ENCODE measurements at places on chromosomes 7 and 10. TPM values are rescaled to one million over a fixed set of nuclear protein-coding genes. Genes with fewer than 3 reads are reported as not detected.

GRCh38 chr7:129643550-129644170 is 32.1 kb downstream of the NRF1 start:
- no peak for DNase-seq

GRCh38 chr10:95728526-95728925 is 27.4 kb upstream of the ENTPD1 start:
- DNase-seq: peak; percentile 10

DNA sequence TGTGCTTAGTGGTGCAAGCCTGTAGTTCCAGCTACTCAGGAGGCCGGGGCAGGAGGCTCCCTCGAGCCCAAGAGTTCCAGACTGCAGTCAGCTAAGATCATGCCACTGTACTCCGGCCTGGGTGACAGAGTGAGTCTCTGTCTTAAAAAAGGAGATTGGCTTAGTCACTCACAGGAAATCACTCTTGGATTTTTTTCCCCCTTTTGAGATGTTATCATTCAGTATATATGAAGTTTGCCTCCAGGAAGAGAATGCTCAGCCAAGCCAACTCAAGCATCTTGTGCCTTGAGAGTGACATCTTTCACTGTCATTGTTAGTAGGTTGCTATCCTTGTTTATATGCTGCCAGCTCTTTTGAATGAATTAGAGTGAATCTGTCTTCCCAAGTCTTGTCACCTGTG is 28.0 kb downstream of the NIPSNAP2 start:
- DNase-seq: no peak

GRCh38 chr10:24197263-24197662 is 11.7 kb upstream of the KIAA1217 start:
- no peak for DNase-seq

- DNase-seq: peak; percentile 68
Observed at GRCh38 chr7:98569691-98570337, 47.3 kb upstream of the NPTX2 start.

GRCh38 chr10:76946270-76946669 is 691.3 kb downstream of the KCNMA1 start:
- DNase-seq: no peak

- DNase-seq: no peak
Observed at GRCh38 chr7:77729574-77730348, 33.5 kb downstream of the RSBN1L start.

DNA sequence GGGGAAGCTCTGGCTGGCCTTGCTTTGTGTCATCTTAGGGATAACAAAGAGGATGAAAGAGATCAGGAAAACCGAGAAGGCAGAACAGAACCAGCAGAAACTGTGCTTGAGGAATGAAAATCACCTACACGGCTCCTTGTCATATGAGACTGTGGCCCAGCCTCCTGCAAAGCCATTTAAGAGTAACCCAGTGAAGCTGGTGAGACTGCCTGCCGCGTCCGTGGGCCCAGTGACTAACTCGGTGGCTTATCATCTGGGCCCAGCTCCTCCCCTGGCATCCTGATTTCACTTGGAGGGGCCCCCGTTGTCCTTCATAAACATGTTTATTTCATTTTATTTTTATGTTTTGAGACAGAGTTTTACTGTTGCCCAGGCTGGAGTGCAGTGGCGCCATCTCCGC is 30.7 kb downstream of the HTRA1 start:
- no peak for DNase-seq

DNA sequence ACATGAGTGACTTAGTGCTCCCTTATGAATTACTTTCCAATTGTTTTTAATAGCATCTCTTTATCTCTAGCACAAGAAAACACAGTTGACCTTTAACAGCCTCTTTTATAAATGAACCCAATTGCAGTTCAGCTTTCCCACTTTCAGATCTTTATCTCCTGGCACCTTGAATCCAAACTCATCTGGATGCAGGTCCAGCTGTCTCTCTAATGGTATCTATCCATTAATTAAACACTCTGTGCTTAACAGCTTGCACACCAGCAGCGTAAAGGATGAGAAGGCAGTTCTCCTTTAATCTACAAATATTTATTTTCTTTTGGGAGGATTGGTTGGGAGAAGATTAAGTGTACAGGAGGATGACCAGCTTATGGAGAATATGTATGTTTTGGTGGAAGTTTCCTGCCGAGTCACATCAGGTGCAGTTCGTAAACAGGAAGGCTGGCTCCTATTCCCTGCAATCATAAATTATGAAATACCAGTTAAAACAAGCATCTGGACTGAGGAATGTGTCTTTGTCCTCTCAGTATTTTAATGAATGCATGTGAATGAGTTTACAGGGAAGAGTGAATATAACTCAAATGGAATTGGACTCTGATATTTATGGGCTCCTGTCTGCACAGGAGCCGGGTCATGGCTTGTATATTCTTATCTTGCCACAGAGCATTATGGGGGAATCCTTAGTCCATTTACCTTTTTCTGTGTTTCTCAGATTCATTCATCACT is 232.7 kb downstream of the PHF14 start:
- DNase-seq: no peak

GRCh38 chr10:103188853-103189252 is 4.2 kb downstream of the NT5C2 start:
- DNase-seq: no peak

GRCh38 chr10:132746801-132747625 is 38.9 kb downstream of the NKX6-2 start:
- DNase-seq: no peak

- no peak for DNase-seq
Observed at GRCh38 chr10:30750971-30751677, 121.6 kb upstream of the LYZL2 start.

DNA sequence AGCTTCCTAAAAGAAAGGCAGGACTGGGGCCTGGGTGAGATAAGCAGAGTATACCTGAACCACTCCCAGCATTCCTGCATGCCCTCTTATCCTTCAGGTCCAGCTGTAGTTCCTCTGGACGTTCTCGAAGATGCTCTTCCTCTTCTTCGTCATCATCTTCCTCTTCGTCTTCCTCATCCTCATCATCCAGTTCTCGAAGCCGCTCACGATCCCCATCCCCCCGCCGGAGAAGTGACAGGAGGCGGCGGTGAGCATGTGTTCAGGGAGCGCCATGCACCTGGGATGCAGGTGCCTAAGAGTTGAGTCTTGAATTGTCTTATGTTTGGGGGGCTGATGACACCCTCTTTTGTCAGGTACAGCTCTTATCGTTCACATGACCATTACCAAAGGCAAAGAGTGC is 3.9 kb upstream of the NOLC1 start:
- no peak for DNase-seq

DNA sequence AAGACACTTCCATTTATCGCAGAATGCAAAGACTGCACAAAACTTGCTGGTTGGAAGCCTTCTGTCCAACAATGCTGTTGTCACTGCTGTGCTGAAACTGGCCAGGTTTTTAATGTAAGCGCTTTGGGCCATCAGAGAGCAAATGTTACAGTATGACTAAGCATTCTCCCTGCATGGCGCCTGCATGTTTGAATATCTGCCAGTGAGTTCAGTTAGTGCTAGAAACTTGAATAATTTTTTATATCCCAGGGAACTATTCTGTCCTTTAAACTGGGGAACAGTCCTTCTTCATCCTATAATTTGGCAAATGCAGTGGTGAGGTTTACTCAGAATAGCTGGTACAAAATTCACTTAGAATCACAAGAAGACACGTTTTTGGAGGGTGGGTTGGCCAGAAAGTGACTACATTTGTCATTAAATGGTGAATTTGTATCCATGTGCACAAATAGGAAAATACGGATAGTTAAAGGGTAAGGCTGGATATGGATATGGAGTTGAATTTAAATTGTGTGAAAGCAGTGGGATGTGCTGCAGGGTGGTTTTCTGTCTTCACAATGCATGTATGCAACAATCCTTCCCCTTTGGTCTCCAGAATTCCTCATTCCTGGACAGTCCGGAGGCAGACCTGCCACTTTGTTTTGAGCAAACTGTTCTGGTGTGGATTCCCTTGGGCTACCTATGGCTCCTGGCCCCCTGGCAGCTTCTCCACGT is 1.7 kb downstream of the ABCC2 start:
- peak; percentile 50 for DNase-seq

DNA sequence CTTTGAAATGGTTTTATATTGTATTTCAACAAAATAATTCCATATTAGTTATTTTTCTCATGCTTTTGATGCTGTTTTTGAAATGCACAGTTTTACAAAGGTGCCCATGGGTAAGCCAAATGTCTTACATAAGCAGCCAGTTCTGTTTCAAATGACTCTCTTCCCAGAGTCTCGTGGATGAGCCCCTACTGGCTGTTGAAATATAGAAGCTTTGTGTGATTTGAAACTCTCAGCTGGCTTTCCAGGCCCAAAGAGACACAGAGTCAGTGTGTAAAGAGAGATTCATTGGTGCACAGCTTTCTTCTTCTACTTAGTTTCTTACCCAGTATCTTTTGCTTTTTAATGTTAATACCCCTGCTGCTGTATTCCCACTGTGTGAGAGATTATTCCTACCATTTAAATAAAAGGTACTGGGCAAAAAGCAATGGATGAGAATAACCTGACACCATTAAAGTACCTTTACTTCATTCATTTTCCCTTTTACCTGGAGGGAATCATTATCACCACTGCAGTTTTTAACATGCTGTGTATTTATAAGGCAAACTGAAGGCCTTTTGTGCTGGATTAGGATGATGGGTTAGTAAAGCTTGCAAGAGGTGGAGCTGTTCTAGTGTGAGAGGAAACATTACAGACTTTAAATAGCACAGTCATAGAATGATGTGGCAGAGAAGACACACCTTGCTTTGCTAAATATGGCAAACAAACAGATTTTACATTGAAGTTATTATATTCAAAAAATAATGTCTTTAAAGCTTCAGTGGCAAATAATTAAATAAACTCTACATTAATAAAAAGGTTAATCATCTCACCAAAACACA is 415.1 kb downstream of the THSD7A start:
- DNase-seq: no peak

- DNase-seq: no peak
Observed at GRCh38 chr10:4120096-4120853, 335.3 kb upstream of the KLF6 start.

DNA sequence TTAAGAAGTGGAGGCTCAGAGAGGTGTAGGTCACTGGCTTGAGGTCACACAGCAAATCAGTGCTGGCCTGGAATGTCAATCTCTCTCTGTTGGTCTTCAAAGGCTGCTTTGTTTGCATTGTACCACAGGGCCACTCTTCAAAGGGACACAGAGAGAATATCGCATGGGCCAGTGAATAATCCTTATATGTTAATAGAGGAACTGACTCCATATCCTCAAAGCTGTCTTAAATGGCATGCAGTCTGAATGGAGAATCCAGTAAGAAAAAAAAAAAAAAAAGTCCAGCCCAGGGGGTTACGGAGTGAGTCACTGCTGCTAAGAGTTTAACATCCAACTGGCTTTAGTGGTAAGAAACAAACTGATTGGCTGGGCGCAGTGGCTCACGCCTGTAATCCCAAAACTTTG is 54.1 kb downstream of the NRAP start:
- DNase-seq: no peak

DNA sequence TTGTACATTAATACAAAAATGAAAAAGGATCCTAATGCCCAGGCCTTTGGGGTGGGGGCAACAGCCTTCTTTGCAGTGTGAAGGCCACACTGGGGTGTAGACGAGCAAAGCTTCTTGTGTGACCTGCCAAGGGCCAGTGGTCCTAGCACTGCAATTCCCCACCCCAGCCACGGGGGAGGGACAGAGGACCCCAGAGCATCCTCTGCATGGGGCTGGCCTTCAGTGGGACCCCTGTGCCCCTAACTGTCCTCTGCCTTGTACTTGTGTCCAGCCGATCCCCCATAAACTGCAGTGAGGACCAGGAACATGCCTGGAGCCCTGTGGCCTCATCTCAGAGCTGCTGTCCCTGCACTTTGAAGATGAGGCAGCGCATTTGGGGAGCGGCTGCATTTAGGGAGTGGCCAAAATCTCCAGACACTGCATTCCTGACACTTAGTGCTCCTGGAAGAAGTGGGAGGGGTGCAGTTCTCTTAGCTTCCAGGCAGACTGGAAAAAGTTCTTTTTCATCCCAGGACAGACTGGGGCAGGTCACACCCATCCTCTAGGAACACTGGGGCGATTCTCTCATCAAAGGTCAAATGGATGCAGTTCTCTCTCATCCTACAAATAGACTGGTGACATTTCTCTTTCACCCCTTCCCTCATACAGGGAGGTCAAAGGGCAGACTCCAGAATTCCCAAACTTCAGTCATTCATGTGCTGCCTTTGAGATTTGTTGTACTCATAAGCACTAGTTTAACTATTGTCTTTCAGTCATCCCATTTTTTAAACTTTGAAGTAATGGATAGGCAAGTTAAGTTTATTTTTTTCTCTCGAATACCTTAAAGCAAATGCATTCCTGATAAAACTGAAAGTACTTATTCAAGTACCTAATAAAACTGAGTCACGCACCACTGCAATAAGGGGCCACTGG is 922 bp upstream of the MYO1G start:
- DNase-seq: no peak

GRCh38 chr10:113362645-113363091 is 190.2 kb upstream of the HABP2 start:
- no peak for DNase-seq

DNA sequence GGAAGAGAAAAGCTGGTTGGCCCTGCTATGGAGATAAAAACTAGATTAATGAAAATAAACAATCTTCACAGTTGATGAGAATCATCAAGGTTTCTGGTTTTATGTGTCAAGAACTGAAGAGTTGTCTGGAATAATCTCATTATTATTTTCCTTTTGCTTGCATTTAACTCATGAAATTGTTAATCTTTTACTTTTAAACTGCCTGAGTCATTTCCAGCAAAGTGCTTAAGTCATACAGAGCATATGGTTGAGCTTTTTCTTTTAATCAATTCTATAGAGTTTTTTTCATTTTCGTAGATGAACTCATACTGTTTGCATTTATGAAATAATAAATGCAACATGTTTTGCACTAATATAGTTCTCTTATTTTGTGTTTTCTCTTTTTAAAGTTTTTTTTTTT is 747.9 kb downstream of the NXPH1 start:
- no peak for DNase-seq

DNA sequence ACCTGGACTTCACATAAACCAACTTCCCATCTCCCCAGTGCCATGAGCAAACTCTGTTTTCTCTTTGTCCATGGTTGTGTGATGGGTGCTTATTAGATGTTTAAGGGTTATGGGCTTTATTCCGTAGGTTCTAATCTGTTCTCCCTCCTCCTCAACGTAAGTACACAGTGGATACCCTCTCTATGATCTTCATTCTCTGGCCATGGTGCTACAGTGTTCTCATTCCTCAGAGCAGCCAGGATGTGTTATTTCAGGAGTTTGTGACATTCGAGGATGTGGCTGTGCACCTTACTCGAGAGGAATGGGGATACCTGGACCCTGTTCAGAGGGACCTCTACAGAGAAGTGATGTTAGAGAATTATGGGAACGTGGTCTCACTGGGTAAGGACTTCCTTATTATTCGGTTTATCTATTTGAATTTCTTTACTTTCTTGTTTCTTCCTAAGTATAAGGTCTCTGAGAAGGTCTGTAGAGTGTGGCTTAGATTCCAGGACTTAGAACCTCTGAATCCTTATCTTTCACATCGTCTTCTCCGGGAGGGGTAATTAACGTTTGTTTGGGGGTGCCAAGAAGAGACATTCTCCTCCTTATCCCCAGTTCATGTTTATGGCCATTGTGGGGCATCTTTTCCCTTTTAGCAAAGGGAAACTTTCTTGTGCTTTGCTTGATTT is 3.8 kb downstream of the ZNF655 start:
- no peak for DNase-seq

The MLXIPL gene
- polyA plus RNA-seq: 10.3 TPM

The SLC37A3 gene
- polyA plus RNA-seq: 16.3 TPM

The CD36 gene
- 7.2 TPM for polyA plus RNA-seq

The CYP3A4 gene
- 1.8 TPM for polyA plus RNA-seq

The FZD8 gene
- polyA plus RNA-seq: 0.97 TPM

The CLRN3 gene
- not detected for polyA plus RNA-seq

The HSPA12A gene
- polyA plus RNA-seq: 35.7 TPM

The MCM10 gene
- 0.08 TPM for polyA plus RNA-seq

The HIF1AN gene
- 6.7 TPM for polyA plus RNA-seq

The PODXL gene
- 44.2 TPM for polyA plus RNA-seq

The TMEM176B gene
- 12.6 TPM for polyA plus RNA-seq

Data from adrenal gland (tissue), 19 donors.